Activated CD4-positive, alpha-beta T cell treated with anti-CD3 and anti-CD28 coated beads for 36 hours (primary cell): ENCODE measurements at places on chromosomes 5 and 9. TPM values are rescaled to one million over a fixed set of nuclear protein-coding genes. Genes with fewer than 3 reads are reported as not detected.

DNA sequence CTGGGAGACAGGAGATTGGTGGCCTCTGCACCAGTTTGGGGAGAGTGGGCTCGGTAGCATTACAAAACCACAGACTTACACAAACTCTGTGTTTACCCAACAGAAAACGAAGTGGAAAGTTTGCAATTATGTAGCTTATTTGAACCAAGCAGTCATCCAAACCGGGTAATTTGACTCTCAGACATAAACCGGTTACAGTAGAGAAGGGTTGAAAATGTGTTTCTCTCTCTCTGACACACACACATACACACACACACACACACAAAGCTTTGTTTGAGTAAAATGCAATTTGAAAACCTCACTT lies 97.1 kb upstream of the ZNF608 start:
- no peak for DNase-seq

DNA sequence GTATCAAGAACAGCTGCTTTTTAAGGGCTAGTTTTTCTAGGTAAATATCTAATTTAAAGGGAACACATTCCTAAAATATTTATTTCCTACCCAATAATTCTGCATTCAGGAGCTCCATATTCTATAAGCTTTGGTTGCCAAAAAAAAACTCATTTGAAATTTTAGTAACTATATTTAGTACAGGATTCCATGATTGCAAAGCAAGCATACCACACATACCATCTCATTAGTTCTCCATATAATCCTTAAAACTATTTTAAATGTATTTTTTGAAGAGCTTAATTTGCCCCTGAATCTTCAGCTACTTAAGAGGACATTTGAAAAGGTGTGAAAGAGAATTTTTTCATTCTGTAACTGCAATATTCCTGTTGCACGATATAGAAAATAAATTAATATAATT lies 877.0 kb downstream of the NR2F1-AS1 start:
- DNase-seq: no peak

GRCh38 chr9:89878003-89878411 lies 273.2 kb downstream of the GADD45G start:
- no peak for DNase-seq

- DNase-seq: no peak
These were observed 337.3 kb downstream of the KDM4C start for GRCh38 chr9:7095058-7095457.

DNA sequence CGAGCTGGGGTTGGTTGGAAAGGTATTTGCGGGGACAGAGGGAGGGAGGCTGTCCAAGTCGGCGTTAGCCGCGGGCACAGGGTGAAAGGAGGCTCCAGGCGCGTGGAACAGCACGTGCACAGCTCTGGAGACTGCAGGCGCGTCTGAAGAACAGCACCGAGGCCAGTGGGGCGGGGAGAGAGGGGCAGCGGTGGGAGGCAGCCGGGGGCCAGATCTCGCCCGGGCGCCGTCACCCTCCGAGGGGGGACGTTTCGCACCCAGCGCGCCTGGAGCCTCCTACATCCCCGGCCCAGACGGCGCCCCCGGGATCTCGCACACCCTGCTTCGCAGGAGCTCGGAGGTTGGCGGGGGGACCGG lies 79.6 kb downstream of the NTNG2 start:
- DNase-seq: no peak

The BARHL1 gene
- total RNA-seq: not detected

The IGFBPL1 gene
- not detected for total RNA-seq

The SHISAL2B gene
- total RNA-seq: not detected

The KIF4B gene
- 0.05 TPM for total RNA-seq
